Stimulated activated CD8-positive, alpha-beta memory T cell treated with anti-CD3 and anti-CD28 coated beads, Interleukin-7, amount 100 ng/mL, for 4 hours (primary cell): ENCODE measurements at places on chromosomes 11 and 22.

DNA sequence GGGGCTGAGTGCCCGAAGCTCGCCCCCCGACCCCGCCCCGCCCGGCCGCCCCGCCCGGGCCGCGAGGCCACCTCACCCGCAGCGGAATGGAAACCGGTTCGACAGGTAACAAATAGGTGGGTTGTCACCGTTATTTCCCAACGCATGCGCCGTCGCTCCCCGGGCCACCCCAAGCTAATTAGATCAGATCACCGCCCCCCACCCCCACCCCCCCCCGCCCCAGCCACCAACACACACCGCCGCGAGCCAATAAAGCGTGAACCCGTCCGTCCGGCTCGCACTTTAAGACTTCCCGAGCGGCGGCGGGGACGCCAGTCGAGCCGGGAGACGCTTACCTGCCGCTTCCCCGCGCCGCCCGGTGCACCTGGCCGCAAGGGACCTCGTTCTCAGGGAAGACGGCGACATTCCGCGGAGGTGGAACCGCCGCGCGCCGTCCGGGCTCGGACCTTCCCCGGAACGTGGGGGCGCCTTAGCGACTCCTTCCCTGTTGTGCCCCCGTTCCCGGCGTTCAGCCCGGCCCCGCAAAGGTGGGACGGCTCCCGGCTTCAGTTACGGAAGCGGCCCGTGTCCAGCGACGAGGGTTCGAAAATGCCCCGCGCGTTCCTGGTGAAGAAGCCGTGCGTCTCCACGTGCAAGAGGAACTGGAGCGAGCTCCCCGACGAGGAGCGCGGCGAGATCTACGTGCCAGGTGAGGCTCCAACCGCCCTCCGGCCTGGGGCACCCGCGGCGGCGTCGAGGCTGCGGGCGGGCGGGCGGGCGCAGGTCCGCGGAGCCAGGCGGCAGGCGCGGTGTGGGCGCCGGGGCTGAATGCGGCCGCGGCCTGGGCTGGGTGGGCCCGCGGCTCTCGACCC, at the start of gene OVOL1:
Gene OVOL1 (plus strand): TSS at position 278 of the 851 bp plus-strand sequence. CDS start 311 bp downstream, at position 589.
- peak; percentile 23 for DNase-seq

GRCh38 chr11:119432484-119433357, 9.7 kb upstream of the THY1 start:
- no peak for DNase-seq

- DNase-seq, result no peak
These were observed 263.3 kb downstream of the ETS1 start for GRCh38 chr11:128324051-128324481.

GRCh38 chr11:30089921-30090320, 73.1 kb upstream of the KCNA4 start:
- DNase-seq, result no peak

DNA sequence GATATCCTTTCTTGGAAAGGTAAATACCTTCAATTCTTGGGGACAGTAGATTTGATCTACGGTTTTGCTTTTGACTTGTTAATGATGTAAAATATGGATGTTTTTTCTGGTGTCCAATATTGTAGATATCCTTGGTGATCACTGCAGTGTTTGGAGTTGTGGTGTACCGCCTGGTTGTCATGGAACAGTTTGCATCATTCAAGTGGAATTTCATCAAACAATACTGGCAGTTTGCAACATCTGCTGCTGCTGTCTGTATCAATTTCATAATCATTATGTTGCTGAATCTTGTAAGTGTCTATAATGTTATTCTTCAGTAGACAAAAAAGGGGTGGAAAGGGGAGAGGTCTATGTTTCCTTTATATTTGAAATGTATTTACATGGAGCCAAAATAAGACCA, 27.4 kb upstream of the MUC15 start:
- DNase-seq, result no peak

GRCh38 chr11:128174465-128175291, 412.7 kb downstream of the ETS1 start:
- no peak for DNase-seq

GRCh38 chr11:75477614-75477935, 44.6 kb upstream of the KLHL35 start:
- DNase-seq, result no peak

- DNase-seq, result no peak
These were observed 11.7 kb upstream of the SOX10 start for GRCh38 chr22:37996079-37996478.

- DNase-seq, result no peak
These were observed 583.9 kb upstream of the LRRC4C start for GRCh38 chr11:42043312-42043711.

DNA sequence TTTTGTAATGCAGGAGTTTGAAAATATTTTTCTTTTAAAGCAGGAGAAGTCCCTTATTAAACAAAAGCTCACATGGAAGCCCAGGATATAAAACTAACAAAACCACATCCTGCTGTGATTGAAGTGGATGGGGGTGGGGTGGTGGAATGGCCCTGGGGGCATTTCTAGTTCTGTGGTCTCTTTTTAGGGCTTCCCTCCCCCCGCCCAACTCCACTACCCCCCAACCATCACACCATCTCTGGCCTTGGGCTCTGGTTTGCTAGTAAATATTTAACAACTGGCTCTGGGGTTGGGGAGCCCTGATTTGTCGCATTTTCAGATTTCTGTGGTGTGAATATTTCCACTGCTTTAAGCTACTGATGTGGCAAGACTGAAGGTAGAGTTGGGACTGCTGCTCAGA, 279.6 kb upstream of the PLET1 start:
- DNase-seq, result no peak

DNA sequence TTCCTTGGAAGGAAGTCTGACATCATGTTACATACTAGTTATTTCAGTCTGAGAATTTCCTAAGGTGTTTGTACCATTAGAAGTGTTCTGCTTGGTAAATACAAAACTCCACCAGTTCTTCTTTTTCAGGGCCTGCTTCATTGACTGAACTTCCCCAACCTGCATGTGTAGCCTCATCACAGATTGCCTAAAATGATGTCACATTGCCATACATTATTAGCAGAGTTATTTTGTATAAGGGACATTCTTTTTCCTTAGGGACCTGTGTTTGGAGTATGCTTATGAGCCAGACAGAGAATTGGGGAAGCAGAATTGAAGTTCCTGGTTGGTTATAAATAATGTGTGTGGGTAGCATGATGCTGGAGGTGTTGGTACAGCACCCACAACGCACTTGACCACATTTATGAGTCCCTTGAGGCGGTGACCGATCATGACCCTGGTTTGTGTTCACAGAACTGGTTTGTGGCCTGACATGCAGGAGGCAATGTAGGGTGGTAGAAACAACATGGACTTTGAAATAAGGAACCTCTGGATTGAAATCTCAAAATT, 16.4 kb upstream of the MMP7 start:
- peak; percentile 6 for DNase-seq

DNA sequence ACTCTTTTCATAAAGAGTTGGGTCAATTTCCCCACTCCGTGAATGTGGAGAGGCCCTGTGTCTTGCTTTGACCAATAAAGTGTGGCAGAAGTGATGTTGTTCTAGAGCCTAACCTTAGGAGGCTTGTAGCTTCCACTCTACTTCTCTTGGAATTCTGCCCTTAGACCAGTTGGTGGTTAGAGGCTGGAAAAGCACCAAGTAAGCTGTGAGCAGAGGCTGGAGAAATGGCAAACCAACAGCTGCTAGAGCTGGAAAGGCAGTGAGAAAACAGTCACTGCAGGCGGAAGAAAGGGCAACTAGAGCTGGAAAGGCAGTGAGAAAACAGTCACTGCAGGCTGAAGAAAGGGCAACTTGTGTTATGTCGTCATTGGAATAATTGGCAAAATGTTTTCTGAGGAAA, 29.8 kb upstream of the MSANTD2 start:
- DNase-seq, result no peak

- DNase-seq, result no peak
These were observed 3.3 kb downstream of the BDNF start for GRCh38 chr11:27696961-27697360.

DNA sequence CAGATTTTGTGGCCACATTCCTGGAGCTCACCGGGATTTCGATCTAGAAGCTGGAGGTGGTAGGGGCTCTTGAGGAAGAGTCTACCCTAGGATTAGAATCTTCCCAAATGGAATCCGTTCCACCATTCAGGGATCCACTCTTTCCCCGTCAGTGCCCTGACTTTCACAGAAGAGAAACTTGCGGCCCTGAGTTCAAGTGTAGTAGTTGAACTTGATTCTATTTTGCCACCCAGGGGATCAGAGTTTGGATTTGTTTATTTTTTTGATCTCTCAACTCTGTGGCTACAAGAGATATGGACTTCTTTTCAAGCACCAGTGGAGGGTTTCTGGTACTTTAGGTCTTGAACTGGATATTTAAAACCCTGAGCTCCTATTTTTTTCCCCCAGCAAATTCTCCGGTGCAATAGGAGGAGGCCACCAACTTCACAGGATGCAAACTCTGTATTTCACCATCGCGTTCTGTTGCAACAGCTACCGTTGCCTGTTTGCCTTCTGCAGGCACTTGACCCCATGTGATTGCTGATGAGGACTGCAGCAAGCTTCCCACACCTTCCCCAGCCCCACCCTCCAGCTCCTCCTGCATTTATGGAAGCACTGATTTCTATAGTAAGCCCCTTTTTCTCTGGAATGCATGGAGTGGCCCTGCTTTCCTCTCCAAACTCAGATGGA, 14.8 kb upstream of the MRGPRF start:
- DNase-seq, result no peak

- DNase-seq, result no peak
These were observed at the start of gene FOLR1 for GRCh38 chr11:72191961-72192381. Gene FOLR1 (plus strand): TSS chr11:72192140. CDS start chr11:72192174, 34 bp downstream.

GRCh38 chr11:32931606-32932005, 39.0 kb downstream of the QSER1 start:
- no peak for DNase-seq

GRCh38 chr11:66006891-66007176, 4.5 kb downstream of the BANF1 start:
- no peak for DNase-seq
